ENCODE measurements at places on chromosomes 6 and 20. TPM values are rescaled to one million over a fixed set of nuclear protein-coding genes. Genes with fewer than 3 reads are reported as not detected.

TRIM10 gene
- not detected for total RNA-seq

DSP gene
- total RNA-seq: 4.2 TPM

FNDC11 gene
- 0.54 TPM for total RNA-seq

ADGB gene
- not detected for total RNA-seq

EYS gene
- not detected for total RNA-seq

TSBP1 gene
- total RNA-seq: not detected

GMPR gene
- total RNA-seq: 26.5 TPM

C6orf52 gene
- total RNA-seq: not detected

E2F3 gene
- 4.7 TPM for total RNA-seq

SLCO4A1 gene
- total RNA-seq: 13.2 TPM

JARID2 gene
- 7.8 TPM for total RNA-seq

GRCh38 chr20:2879146-2879545 is 5.9 kb downstream of the PTPRA start:
- DNase-seq: no peak

DNA sequence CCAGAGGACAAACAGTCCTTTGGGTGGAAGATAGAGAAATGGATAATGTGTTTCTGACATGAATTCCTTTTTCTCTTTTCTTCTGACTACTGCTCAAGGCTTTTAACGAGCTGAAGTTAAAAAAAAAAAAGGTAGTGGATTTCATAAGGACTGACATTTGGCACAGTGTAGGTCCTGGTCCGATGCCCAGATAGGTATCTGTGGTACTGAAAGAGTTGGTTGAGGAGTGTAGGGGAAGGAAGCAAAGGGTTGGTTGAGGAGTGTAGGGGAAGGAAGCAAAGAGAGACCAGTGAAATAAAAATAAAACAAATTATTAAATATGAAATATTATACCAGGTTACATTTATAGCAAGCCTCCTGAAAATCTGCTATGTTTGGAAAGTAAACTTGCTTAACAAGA is 11.8 kb downstream of the UTRN start:
- no peak for DNase-seq

DNA sequence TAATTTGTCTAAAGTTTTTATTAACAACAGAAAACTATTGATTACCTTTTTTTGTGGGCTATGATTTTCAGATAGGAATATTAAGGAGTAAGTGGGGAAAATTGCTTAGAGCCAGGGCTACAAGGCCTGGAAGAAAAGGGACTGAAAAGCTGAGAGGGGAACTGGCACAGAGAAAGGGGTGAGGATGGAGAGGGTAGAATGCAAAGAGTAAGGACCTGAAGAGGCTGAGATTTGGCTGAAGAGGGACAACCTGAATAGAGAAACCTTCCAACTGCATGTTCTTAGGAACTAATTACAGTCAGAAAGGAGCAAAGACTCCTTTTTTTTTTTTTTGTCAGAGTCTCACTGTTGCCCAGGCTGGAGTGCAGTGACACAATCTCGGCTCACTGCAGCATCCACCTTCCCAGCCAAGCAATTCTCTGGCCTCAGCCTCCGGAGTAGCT is 16.7 kb downstream of the BTN2A1 start:
- no peak for DNase-seq

DNA sequence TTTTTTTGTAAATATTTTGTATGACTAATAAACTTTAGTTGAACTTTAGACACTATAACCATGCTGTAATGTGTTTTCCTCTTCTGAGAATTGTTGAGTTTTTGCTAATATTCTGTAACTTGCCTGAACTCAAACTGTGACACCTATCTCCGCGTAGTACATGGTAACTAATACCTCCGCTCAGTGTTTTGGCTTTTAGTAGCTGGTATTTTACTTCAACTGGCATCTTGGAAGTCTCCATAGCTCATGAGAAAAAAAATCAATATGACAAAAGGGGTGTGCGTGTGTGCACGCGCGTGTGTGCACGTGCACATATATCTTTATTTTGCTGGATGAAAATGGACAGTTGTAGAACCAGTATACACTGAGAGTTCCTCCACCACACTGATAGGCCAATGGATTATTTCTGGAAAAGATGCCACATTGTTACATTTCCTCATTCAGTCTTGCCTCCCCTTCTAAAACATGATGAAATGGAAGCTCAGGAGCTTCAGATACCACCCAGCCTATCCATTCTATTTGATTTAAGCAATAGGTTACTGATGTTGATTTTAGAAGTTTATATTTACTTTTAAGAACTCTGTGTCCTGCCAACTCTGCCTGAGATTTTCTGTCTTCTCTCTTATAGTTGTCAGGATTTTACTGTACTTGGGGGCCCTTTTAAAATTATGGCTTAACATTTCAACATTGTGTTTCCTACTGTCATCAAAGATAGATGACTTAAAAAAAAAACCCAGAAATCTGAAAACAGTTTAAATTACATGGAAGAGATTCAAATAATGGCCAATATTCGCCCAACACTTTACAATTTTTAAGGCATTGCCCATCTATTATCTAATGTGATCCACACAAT is 16.3 kb upstream of the ADGRG6 start:
- no peak for DNase-seq

DNA sequence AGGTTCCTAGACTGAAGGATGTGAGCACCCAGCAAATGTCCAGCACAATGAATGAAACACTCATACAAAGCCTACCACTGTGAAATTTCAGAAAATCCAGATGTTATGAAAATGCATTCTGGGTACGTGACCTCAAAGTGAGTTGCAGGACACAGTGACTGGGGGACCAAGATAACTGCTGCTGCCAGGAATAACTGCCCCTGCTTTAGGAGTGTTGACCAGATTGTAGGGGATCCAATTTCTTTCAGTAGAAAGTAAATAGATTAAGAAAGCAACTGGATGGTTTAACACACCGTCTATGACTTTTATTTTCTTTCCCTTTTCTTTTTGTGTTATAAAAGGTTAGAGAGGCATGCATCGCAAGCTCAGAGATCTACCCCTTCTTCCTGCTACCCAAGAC is 29.5 kb downstream of the MYLK4 start:
- no peak for DNase-seq

- no peak for DNase-seq
These were observed 110.1 kb downstream of the KIF13A start for GRCh38 chr6:17877196-17877894.

GRCh38 chr20:8678098-8678776 is 390.6 kb upstream of the PLCB4 start:
- no peak for DNase-seq

- no peak for DNase-seq
These were observed 758 bp downstream of the GCLC start for GRCh38 chr6:53544217-53544469.

- no peak for DNase-seq
These were observed 664.9 kb upstream of the CITED2 start for GRCh38 chr6:140039364-140039763.

DNA sequence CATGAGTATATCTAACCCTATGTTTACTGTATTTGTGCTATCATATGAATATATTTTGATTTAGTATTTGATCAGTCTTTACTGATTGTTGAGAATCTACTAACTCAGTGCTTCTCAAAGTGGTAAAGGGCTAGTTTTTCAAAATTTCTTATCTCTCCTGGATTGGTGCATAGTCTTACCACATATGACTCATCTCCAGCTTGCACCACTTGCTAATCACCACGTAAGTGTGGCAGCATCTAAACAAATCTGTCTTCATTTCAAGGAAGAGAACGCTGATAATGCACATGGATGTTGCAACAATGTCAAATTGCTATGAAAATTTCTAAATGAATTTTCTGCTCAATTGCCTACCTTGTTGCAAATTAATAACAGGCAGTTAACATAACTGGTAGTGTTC is 299.5 kb downstream of the PAX1 start:
- DNase-seq: no peak

GRCh38 chr6:79719248-79719960 is 88.3 kb downstream of the SH3BGRL2 start:
- no peak for DNase-seq

- DNase-seq: no peak
These were observed 99.1 kb upstream of the KCNK16 start for GRCh38 chr6:39421383-39422225.

- peak; percentile 46 for DNase-seq
These were observed 36.4 kb downstream of the TGM2 start for GRCh38 chr20:38128691-38129090.

GRCh38 chr6:76441875-76442274 is 369.4 kb upstream of the IMPG1 start:
- no peak for DNase-seq

DNA sequence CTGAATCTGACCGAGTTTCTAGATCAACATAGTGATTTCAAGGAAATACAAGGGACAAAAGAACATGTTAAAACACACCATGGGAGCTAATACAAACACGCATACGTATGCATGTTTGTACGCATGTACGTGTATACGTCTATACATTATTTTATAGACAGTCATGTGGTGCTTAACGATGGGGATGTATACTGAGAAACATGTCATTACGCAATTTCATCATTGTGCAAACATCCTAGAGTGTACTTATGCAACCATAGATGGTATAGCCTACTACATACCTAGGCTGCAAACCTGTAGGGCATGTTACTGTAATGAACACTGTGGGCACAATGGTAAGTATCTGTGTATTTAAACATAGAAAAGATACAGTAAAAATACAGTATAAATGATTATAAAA is 25.0 kb upstream of the NELFCD start:
- no peak for DNase-seq

- no peak for DNase-seq
These were observed 62.9 kb upstream of the PLEKHG1 start for GRCh38 chr6:150536835-150537234.

- DNase-seq: no peak
These were observed 616.0 kb upstream of the BTBD3 start for GRCh38 chr20:11301699-11302098.

DNA sequence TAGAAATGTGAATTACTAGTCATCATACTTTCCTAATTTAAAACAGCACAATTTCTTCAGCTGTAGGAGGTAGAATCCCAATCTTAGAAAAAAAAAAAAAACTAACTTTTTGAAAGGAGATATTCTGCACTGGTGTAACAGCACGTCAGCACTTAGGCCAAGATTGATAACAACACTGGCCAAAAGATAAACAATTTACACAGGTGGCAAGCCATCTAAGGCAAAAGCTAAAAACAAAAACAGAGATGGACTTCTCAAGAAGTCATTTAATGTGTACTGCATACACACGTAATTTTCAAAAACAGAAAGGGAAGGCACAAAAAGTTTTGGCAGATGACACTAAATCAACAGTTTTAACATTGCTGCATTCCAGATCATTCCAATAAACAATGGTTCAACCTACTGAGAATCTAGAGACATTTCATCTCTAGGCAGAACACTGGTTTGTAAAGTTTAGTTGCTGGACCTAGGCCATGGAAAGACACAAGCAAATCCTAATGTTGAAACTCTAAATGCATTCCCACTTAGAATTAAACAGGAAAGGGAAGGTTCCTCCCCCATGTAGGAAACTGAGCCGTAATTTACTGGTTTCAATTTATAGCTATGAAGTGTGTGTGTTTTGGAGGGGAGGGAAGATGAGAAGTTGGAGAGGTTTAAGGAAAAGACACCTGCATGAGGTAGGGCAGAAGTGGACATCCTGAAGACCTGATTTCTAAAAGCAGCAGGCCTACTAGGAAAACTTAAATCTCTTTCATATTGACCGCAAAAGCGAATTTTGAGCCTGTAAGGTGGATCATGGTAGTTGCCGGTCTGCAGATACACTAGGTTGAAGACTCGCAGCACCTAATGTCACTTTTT is 1.3 kb downstream of the GCLC start:
- DNase-seq: no peak

DNA sequence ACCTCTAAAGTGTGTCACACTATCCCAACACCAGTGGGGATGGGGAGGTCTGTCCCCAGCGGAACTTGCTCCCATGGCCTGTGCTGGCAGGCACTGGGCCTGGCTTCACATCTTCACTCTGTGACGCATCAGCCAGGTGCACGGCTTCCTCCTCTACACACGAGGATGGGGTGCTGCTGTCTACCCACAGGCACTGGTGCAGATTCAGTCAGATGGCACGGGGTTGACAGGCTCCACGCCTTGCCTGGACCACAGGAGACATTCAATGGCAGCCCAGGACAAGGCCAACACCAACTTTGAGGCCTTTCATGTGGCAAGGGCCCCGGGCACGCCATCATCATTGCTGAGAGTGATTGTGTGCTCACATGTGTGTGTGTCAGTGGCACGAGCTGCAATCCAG is 92.4 kb downstream of the TMEM242 start:
- DNase-seq: peak; percentile 46

- peak; percentile 88 for DNase-seq
These were observed 53.7 kb upstream of the STX16 start for GRCh38 chr20:58597249-58597891.

DNA sequence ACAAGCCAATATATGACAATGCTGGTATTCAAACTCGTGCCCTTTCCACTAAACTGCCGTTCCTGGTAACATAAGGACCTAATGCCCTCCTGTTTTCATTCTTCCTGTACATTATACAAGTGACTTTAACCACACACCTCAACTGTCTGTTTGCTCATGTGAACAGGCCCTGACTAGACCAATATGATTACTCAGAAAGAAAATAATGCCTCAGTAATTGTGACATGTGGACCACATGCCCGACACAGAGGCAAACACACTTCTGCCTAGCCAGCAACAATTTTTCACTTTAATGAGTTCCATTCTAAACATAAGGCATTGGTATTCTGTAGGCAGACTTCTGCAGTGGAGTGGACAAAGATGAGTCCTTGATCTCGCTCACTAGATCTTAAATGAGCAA is 30.0 kb downstream of the SLC22A16 start:
- no peak for DNase-seq

DNA sequence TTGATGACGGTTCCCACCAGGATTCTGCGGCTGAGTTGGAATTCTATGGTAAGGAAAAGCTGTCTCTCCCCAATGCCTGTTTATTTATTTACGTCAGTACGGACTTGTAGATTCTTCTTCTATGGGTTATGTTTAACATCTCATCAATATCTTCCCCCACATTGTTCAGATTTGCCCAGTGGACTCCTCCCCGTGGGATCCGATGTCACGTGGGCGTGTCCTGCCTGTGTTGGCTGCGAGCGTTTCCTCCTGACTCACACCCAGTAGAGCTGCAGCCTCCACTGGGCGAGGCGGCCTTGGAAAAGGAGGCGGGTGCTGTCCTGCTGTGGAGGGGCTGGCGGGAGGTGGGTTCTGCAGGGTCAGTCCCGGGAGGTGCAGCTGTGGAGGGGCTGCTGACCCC is 46.8 kb upstream of the SLCO4A1 start:
- no peak for DNase-seq

GRCh38 chr6:139392794-139393193 is 18.3 kb upstream of the CITED2 start:
- no peak for DNase-seq

- DNase-seq: no peak
These were observed 246.6 kb downstream of the GRIK2 start for GRCh38 chr6:101640131-101640530.

GRCh38 chr6:9554806-9555205 is 860.1 kb downstream of the TFAP2A start:
- DNase-seq: no peak

GRCh38 chr20:36895036-36895435 is 19.1 kb downstream of the TLDC2 start:
- DNase-seq: no peak

DNA sequence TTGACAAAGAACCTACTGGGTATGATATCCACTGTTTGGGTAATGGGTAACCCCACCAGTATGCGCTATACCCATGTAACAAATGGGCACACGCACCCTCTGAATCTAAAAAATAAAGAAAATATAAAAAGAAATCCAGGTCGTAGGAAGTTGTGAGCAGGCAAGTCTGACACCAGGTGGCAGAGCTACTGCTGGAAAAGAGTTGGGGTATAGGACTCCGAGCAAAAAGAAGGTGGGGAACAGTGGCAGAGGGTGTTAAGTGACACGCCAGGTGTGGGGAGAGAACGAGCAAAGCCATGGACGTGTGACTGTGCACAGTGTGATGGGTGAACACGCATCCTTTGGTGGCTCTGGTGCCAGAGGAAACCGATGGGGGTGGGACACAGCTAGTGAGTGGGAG is 46.7 kb downstream of the NOX3 start:
- no peak for DNase-seq
